ENCODE measurements at places on chromosomes 13 and 19. TPM values are rescaled to one million over a fixed set of nuclear protein-coding genes. Genes with fewer than 3 reads are reported as not detected.

Gene PSG4
- 1.6 TPM for polyA plus RNA-seq

Gene ZNF442
- polyA plus RNA-seq, result 0.58 TPM

Gene ALG11
- polyA plus RNA-seq, result 2.9 TPM

Gene NHLRC3
- polyA plus RNA-seq, result 6.9 TPM

Gene ATP4B
- polyA plus RNA-seq, result 0.06 TPM

Gene ZNF260
- 2.8 TPM for polyA plus RNA-seq

Gene FREM2
- 0.01 TPM for polyA plus RNA-seq

Gene ZNF584
- polyA plus RNA-seq, result 3.9 TPM

Gene FGF14
- 0.29 TPM for polyA plus RNA-seq

Gene KLK7
- polyA plus RNA-seq, result 36.4 TPM

Gene TMC4
- 11.0 TPM for polyA plus RNA-seq

Gene CD33
- 0.69 TPM for polyA plus RNA-seq

Gene RASIP1
- polyA plus RNA-seq, result 7.0 TPM

Gene F7
- polyA plus RNA-seq, result 0.01 TPM

Gene KIR3DL1
- polyA plus RNA-seq, result not detected

Gene CASP14
- polyA plus RNA-seq, result 0.11 TPM
